GM12892 (cell line): ENCODE measurements at places on chromosomes 6 and 20.

- no peak for DNase-seq
Observed at GRCh38 chr6:35634316-35634715, 54.4 kb downstream of the FKBP5 start.

- no peak for DNase-seq
Observed at GRCh38 chr6:38364127-38364526, 275.6 kb downstream of the BTBD9 start.

- DNase-seq = no peak
Observed at GRCh38 chr6:100724696-100725095, 156.4 kb downstream of the ASCC3 start.

GRCh38 chr6:56521454-56521853 is 121.2 kb downstream of the DST start:
- no peak for DNase-seq

- no peak for DNase-seq
Observed at GRCh38 chr20:15842872-15843271, 730.4 kb downstream of the KIF16B start.

- DNase-seq = no peak
Observed at GRCh38 chr6:142240179-142240578, 61.6 kb upstream of the ADGRG6 start.
